ENCODE measurements at places on chromosomes 5 and 9.
A peak's percentile ranks its signal among the peaks of the same experiment; 100 is the strongest.

DNA sequence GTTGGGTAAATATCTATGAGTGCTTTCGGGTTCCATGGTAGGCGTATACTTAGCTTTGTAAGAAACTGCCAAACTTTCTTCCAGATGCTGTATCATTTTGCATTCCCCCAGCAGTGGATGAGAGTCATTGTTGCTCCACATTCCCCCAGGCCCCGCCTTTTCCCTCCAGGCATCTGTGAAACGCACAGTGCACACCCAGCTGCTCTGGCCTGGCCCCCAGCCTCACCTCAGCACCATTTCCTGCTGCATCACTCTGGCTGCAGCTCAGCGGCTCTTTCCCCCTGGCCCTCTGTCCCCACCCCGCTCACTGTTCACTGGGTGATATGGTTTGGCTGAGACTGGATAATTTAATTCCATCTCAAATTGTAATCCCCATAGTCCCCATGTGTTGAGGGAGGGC lies 76.6 kb upstream of the SPTLC1 start:
- DNase-seq, result peak; percentile 17

GRCh38 chr9:117014061-117014460 lies 327.0 kb downstream of the TRIM32 start:
- no peak for DNase-seq

DNA sequence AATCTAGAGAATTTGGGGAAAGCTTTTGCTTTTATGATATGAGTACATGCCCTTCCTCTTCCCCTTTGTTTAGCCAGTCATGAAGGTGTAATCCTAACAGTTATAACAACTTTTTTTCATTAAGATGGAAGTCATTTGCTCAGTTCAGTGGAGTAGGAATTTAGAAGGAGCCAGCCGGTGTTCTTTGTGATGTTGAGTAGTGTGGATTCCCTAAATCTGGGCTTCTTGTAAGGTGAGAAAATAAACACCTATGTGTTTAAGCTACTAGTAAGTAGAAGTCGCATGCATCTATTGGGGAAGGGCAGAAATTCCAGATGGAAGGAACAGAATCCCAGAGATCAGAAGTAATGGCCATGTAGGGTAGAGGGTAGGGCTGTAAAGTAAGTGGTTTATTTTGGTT lies 13.6 kb upstream of the CNTLN start:
- no peak for DNase-seq

DNA sequence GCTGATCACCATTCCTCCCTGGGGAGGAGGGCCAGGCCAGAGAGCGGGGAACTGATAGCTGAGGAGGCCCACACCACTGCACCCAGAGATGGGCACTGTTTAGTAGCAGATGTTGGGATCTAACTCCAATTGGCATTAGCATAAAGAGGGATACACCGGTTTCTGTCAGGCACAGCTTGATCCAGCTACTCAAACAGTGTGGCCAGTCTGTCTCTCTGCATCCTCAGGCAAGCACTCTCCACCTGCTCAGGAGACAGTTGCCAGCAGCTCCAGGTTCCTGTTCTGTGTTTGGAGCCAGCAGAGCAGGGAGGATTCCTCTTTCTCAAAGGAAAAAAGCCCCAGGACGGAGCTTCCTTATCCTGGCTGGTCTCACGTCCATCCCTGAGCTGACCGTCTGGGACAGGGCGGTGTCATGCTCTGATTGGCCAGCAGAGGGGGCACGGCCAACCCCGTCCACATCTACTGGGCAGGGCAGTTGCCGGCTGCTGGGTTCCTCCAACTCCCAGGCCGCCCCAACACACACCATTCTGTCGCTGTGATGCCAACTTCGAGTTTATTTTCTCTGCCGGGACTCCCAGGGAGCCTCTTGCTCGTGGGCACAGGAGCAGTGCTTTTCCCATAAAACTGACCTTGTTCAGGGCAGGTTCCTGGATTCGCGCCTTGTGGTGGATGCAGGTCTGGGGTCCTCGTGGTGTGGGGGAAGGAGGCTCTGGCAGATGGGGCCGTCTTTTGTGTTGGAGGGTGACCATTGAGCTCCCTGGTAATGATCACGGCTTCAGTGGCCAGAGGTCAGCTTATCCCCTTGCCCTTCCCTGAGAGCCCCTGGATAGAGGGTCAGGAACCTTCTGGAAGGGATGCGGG lies 47.9 kb downstream of the COL5A1 start:
- peak; percentile 69 for DNase-seq

DNA sequence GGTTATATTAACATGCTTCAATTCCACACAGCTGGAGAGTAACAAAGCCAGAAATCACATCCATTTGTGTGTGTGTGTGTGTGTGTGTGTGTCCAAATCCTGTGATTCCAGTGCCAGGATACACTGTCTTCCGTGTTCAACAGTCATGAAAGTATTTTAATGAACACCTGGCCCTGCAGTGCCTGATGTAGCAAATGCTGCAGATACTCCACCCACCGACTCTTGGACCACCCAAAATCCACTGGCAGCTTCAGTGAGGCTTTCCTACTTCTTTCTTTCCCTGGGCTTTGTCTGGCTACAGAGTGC lies 13.1 kb upstream of the INSYN2B start:
- DNase-seq, result peak; percentile 55

- no peak for DNase-seq
These were observed 1709.6 kb upstream of the WWC1 start for GRCh38 chr5:166581826-166582225.

GRCh38 chr9:86716326-86716922 lies 230.9 kb downstream of the GAS1 start:
- no peak for DNase-seq

All from tongue (tissue), 3 donors.